ENCODE measurements at places on chromosomes 3 and 15.
A peak's percentile ranks its signal among the peaks of the same experiment; 100 is the strongest.

DNA sequence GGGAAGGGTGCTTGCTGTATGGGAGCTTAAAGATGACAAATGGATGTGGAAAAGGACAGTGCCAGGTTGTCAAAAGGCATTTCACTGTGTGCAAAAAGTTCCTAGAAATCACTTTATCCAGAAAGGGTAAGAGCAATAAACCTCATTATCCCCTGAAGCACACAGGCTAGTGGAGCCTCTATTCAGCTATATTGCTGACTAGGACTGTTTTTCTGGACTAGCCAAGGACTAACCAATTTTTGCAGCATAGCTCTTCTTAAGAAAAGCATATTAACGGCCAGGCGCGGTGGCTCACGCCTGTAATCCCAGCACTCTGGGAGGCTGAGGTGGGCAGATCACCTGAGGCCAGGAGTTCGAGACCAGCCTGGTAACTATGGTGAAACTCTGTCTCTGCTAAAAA is 64.8 kb downstream of the MLH1 start:
- DNase-seq = no peak

- DNase-seq = no peak
Observed at GRCh38 chr3:52423173-52423572, 21.7 kb downstream of the SEMA3G start.

DNA sequence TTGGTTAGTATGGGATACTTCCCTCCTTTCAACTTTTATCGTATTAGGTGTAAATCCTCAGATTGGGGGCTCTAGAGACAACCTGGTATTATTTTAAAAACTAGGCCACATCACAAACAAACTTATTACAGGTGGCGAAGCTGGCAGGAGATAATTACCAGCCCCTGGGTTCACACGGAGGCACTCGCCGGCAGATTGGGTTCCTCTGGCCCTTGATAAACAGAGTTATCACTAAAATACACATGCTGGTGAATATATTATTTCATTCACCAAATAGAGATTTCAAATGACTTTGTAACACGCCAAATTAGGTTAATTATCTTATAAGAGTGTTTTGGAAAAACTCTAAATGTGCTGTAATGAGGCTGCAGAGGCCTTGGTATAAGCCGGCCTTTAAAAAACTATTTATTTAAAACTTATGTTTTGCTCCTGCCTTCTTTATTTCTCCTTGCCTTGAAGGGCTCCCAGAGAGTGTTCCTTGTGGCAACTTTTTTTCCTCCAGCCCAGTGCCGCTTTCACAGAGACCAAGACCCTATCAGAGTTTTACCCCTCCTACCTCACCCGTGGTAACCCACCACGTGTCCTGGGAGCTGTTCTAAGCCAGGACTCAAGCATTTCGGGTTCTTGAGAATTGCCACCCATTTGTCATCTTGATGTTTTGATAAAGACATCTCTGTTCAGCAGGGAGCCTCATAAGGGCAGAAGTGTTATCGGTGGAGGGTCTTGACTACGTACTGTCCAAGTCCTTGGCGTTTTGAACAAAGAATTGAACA is 468.6 kb upstream of the CFAP20DC start:
- no peak for DNase-seq

DNA sequence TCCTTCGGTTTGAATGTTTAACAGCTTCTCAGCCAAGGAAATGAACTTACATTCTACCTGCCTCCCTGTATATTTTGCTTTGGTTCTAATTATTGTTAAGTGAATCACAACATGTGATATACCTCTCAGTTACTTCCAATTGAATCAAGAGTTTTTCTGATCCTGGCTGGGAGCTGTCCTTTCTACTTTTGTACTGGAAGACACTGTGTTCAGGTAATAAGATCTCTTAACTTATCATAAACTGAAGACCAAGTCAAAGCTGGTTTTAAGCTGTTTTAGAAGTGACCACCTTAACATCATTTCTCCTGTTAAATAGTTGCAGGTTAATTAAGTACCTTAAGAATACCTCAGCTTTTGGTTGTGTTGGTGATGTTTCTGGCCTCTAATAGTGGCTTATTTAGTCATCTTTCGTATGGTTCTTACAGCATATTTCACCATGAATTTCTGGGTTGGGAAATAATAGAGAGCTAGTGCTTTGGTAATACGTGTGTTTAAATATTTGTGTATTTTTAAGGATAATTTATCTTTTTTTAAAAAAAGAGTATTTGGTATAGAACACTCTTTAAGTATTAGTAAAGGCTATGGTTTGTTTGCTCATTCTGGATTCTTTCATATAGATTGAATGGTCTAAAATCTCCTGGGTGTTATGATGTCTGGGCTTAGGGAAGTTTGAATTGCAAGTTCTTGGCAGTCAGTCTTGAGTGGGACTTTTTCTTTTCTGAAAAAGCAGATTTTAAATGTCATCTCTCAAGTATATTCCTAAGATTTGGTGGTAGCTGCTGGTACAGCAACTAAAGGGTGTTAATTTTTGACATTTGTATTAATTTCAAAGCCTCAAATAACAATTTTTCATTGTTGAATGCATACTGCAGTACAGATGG is 1.6 kb downstream of the RAB8B start:
- DNase-seq = no peak

GRCh38 chr3:134624537-134625287 is 26.1 kb downstream of the KY start:
- no peak for DNase-seq

DNA sequence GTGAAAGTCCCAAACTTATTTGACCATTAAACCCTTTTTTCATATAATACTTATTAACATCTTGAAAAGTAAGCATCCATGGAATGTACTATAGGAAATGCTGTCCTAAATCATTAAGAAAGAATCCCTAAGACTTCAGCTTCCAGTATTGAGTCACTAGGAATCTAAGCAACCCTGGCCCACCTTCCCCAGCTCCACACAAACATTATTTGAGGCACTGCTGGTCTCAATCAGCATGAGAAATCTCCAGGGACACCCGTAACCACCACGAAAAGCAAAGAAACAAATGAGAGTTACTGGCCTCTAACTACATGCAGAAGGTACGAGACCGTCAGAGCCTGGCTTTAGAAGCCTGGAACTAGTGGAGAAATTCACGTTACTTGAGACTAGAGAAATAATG is 68.2 kb downstream of the POLQ start:
- DNase-seq = peak; percentile 96

DNA sequence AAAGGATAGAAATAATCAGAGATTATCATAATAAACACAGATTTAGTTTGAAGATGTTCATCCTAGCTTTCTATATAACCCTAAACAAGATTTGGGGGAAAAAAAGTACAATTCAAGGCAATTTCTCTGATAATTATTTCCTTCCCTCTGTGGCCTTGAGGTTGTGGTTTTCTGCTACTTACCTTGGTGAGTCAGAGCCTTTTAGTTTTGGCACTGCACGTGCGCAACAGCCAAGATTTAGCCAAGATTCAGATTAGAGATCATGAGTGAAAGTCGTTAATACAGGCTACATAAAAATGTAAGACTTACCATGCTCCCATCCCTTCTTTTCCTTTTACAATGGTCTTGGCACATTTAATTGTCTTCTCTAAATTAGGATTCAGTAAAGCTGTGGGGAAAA is 6.7 kb downstream of the LYZL4 start:
- DNase-seq = no peak

- no peak for DNase-seq
Observed at GRCh38 chr3:101675709-101676215, 1.2 kb downstream of the ZBTB11 start.

DNA sequence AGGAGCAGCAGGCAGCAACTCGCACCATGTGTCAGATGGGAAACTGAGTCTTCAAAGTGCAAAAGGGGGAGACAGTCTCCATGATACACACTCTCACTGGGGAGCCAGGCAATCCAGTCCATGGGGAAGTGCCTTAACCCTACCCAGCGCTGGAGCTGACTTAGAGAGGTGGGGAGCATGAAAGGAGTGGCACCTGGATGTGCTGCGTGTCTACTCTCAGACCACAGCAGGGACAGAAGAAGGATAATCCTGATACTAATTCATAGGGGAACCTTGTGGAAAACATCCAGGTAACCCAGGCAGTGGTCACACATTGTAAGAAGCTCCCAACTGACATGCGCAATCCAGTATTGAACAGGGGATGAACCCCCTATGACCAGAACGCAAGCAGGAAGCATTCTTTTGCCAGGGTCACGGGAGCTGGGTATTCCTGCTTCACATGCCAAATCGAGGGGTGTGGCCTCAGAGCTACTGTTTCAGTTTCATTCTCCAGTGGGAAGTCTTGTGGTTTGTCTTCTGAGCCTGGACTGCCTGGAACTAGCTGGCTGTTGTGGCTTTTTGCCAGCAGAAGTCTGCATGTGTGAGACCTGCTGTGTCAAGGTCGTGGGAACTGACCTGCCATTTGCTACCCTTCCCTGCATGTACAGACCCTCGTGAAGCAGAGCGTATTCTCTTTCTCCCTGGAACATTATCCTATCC is 367.6 kb upstream of the NDN start:
- DNase-seq = no peak

GRCh38 chr3:194497799-194498575 is 11.2 kb upstream of the ATP13A3 start:
- no peak for DNase-seq

- no peak for DNase-seq
Observed at GRCh38 chr15:41367418-41367817, 34.7 kb downstream of the NUSAP1 start.

DNA sequence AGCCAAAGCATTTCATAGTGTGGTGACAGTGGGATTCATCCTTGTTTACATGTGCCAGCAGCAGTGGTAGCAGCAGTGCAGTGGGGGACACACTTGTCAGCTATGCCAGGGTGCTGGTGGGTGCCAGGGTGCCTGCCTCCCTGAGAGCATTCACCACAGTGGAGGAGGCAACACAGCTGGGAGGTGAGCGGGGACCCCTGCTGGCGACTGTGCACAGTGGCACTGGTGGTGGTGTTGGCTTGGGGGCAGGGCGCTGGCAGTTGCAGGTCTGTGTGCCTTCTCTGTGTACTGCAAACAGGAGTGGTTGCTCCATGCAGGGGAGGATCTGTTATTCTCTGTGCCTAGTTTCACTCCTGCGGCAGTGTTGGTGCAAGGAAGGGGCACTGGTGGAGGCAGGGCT is 41.2 kb downstream of the CEP63 start:
- no peak for DNase-seq

GRCh38 chr3:45516829-45517228 is 77.7 kb upstream of the LIMD1 start:
- DNase-seq = no peak

Measured in fibroblast of skin of left quadriceps (primary cell).